ENCODE measurements at places on chromosomes 11 and 22.

DNA sequence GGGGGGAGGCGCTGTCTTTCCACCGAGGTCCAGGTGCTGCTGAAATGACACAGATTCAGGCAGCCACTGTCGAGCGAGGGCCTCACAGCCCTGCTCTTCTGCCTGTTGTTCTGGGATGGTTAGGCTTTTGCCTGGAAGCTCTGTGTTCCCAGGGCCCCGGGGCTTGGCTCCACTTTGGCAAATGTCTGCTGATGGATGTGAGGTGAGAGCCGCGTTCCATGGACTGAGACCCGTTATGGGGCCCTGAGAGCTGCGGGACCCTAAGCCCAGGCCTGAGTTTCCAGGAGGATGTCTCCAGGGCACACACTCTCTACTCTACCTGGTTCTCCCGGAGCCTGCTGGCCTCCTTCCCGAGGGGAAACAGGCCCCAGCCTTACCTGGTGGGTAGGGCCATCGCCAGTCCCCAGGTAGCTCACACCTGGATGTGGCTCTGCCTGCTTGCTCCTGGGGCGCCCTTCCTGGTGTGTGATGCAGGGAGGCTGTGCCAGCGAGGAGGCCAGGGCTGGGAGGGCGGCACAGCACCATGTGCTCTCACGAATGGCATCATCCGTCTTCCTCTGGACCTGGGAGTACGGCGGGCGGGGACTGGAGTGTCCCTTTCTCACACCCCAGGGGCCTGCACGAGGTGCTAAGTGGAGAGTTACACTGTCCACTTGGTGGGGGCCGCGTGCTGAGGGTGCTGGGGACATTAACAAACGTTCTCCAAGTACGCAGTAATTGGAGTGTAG is 435.5 kb downstream of the TBC1D22A start:
- DNase-seq: no peak

- no peak for DNase-seq
Measured at GRCh38 chr11:67493548-67494370, 10.9 kb downstream of the AIP start.

DNA sequence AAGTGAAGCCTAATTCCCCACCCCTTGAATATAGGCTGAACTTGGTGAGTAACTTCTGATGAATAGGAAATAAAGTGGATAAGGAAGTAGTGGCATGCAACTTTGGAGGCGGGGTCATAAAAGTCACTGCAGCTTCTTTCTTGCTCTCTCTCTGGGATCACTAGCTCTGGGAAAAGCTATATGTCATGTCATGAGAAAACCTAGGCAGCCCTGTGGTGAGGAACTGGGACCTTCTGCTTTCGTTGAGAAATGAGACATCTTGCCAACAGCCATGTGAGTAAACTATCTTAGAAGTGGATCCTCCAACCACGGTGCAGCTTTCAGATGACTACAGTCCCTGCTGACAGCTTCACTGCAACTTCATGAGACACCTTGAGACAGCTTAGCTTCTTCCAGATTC is 15.7 kb downstream of the ZNF214 start:
- no peak for DNase-seq

DNA sequence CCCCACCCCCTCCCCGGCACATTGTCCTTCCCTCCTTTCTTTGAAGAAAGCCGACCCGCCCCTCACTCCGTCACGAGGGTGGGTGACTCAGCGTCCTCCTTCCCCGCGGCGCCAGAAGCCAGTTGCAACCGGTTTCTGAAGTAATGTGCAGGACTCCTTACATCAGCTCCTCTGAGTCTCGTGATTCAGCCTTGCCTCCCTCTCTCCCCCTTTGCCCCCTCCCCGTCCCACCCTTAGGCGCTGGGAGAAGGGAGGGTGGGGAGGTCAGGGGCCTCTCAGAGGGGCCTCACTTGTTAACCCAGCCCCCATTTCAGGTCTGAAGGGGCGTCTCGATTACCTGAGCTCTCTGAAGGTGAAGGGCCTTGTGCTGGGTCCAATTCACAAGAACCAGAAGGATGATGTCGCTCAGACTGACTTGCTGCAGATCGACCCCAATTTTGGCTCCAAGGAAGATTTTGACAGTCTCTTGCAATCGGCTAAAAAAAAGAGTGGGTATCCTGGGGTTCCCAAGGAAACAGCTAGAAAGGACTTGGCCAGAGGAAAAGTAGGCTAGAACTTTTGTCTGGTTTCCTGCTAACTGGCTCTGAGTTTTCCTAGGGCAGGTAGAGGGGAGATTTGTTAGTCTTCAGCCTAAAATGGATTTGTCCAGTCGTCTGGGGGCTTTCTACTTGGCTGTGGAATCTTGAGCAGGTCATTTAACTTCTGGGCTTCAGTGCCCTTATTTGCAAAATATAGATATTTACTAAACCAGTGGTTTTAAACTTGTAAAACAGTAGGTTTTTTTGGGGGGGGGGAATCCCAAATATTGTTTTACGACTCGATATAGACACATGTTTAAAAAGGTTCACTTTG is 1.1 kb downstream of the SLC3A2 start:
- DNase-seq: peak; percentile 95

- DNase-seq: no peak
Measured at GRCh38 chr11:108887436-108888238, 222.8 kb downstream of the DDX10 start.

DNA sequence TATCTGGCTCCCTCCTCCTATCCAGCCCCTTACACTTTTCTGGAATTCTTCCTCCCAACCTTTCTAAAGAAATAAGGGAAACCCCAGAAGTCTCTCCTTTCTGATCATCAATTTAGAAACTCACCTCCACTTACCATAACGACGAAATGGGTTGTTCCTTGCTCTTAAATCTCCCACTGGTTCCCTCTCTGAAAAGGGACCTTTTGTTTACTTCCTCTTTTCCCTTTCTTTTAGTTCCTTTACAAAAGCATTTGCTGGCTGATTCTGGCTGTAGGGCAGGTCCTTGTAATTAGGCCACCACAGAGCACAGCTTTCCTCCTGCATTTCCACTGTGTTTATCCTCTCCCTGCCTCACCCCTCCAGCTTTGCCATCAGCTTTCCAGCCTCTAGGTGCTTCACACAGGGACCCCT is 12.0 kb downstream of the JAML start:
- no peak for DNase-seq

GRCh38 chr11:2178906-2179494 is 7.4 kb upstream of the TH start:
- no peak for DNase-seq

- no peak for DNase-seq
Measured at GRCh38 chr11:61803889-61804647, 11.4 kb downstream of the FEN1 start.

DNA sequence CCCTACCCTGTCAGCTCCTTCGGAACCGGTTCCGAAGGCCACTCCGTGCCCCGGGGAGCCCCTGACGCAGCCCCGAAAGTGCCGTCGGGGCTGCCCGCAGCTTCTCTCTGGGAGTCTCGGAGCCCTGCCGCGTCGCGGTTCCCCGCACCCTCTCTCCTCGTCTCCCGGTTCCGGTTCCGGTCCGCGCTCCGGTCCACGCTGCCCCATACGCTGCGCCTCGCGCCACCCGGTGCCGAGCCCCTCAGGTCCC is 618 bp downstream of the MTA2 start:
- no peak for DNase-seq

GRCh38 chr11:9462172-9462799 is 1.5 kb downstream of the ZNF143 start:
- DNase-seq: no peak

DNA sequence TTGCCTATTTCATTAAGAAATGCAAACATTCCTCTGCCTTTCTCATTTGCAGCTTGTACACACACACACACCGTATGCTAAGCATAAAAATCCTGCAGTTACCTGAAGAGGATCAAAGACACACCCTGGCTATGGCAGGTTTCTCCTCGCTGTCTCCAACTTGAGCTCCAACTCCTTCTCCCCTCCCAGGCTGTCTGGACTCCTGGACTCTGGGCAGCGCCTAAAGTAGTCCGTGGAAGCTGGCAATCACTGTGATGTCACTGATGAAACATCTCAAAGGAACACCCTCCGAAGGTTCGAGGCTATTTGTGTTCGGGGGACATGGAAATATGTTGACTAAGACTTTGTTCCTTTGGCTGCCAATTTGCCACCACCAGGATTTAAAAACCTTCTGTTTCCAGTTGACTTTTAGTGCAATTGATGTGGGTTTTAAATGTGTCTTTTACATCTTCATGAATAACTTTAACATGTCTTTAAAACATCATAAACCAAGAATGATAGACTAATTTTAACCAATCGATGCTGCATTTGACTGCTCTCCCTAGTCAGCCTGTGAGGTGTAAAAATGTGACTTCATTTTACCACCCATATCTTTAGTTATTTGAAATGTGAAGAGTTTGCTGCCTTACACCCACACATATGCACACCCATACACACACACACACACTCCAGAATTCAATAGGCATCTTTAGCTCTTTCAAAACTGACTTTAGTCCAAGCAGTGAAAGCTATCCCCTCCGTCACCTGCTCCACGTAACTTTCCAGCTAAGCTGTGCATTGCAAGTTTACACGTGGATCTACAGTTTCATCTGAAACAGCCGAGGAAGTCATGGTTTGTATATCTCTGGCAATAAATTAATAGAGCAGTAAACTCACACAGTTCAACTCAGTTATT is at the start of gene SLN:
Gene SLN (minus strand): TSS at position 196 of the 895 bp plus-strand sequence.
- no peak for DNase-seq

Data from lower lobe of right lung (tissue), 2 donors.